ENCODE measurements at places on chromosomes 3 and 15.

GRCh38 chr3:123693584-123694190, 108.8 kb upstream of the HACD2 start:
- no peak for DNase-seq

- no peak for DNase-seq
Observed at GRCh38 chr3:117745516-117745915, 1035.9 kb downstream of the TUSC7 start.

DNA sequence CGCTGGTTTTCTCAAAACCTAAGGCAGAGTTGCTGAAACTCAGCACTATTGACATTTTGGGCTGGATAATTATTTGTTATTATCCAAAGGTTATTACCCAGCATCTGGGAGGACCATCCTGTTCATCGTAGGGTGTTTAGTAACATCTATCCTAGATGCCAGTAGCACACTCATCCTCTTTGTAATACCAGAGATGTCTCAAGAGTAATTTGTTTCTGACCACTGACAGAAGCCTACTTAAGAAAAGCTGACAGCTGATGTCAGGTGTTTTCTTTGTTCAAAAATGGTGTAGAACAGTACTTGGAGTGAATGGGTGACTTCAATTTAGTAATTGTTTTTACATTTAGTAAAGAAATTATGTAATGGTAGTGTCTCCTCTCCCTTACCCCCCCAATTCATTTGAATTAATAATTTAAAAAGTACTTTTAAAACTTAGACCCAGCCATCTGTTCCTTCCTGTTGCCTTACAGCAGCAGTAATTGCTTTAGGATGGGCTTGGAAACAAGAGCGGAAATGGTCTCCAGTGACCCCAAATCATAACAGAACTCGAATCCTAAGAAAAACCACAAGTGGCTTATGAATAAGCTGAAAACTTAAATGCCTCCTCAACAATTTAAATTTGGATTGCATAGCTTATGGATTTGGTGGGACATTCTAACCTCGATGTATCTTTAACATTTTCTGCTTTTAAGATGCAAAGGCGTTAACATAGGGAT, 105.4 kb downstream of the PTPRG start:
- DNase-seq = no peak

DNA sequence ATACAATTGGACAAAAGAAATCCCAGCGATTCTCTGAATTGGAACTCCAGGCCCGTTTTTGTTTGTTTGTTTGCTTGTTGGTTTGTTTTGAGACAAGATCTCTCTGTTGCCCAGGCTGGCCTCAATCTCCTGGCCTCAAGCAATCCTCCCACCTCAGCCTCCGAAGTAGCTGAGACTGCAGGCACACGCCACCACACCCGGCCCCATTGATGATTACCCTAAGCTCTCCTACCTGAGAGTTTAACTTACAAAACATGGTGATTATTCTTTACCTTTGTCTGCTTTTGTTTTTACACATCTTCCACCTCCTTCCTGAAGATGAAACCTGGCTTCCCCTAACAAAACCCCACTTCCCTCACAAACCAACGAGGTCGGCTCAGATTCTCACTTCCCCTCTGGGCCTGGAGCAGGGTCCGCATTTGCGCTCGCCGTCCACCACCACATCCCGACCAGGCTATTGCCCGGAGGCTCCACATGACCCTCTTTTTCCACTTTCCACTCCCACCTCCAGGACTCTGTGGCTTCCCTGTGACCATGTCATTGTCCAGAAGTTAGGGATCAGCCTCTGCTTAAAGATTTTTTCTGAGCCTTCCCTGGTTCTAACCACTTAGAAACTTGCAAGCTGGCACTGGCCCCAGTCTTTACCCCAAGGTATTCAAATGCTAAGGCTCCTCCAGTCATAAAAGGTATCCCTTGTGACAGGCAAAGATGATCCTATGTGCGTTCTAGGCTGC, 14.8 kb downstream of the KLHL6 start:
- no peak for DNase-seq

GRCh38 chr3:194548346-194549321, 61.8 kb upstream of the ATP13A3 start:
- DNase-seq = peak; percentile 31

DNA sequence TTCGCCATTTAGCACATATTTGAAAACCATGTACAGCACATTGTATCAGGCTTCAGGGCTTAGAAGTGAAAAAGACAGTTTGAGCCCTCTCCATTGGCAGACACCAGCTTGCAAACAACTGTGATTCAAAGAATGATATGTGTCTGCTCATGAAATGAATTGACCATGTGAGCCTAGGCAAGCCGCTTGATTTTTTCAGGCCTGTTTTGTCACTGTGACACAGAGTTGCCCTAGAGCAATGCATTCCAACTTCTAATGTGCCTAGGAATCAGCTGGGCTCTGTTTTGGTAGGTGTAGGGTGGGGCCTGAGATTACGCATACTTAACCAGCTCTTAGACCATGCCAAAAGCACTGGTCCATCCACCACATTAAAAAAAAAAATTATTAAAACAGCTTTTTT, 53.0 kb downstream of the ATP2C1 start:
- DNase-seq = no peak

DNA sequence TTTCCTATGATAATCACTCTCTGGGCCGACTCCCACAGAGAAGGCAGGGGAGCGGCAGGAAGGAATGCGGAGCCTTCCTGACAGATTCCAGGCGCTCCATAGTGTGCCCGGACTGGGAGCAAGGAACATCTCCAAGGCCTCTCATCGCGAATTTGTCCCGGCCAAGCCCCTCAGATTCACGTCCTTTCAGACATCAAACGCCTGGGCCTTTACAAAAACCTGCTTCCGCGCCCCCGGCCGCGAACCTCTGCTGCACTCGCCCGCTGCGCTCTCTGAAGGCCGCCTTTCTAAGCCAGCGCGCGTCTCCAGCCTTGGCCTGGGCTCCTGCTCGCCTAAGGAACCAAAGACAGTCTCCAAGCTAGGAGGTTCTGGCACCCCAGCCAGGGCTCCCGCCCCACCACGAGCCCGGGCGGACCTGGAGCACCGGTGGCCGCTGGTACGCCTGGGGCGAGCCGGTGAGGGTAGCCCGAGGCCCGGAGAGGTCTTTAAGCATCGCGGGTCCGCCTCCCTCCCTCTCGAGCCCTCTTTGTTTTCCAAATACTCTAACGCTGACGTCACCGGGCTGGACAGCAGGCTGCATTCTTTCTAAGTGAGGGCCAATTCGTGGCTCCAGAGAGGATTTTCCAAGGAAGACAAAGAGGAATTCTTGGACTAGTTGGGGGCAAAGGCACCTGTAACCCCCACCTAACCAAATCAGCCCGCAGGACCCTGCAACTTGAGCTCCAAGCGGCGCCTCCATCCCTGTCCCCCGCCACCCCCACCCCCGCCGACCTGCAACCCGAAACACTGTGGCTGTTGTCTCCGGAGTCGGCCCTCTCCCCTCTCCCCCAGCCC, 759 bp downstream of the AMOTL2 start:
- peak; percentile 97 for DNase-seq

DNA sequence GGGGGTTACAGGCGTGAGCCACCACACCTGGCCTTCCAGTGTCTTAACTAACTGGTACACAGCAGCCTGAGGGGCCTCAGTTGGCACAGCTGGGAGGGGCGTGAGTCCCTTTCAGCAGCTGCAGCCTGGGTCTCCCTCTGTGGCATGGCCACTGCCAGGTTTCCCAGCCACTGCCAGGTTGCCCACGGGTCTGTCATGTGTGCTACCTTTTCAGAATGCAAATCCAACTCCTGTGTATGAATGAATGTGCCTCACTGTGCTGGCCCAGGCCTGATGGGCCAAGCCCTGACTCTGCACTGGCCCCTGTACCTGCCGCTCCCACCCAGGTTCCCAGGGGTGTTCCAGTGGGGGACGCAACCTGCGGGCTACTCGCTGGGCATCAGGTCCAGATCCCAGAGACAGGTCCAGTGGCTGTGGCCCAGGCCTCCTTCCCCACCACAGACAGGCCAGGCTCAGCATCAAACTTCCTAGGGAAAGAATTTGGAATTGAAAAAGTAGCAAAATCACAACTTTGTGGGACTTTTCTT, 26.0 kb downstream of the WHAMM start:
- no peak for DNase-seq

GRCh38 chr3:18177271-18177670, 247.9 kb downstream of the SATB1 start:
- no peak for DNase-seq

DNA sequence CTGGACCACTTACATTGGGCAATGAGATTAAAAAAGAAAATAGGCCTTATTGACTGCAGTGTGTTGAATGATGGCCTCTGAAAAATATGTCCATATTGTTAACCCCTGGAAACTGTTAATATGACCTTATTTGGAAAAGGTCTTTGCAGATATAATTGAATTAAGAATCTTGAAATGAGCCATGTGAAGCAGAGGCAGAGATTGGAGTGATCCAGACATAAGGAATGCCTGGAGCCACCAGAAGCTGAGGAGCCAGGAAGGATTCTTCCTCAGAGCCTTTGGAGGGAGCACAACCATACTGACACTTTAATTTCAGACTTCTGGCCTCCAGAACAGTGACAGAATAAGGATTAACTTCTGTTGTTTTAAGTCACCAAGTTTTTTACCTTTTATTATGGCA, 510.4 kb upstream of the AGTR1 start:
- no peak for DNase-seq

DNA sequence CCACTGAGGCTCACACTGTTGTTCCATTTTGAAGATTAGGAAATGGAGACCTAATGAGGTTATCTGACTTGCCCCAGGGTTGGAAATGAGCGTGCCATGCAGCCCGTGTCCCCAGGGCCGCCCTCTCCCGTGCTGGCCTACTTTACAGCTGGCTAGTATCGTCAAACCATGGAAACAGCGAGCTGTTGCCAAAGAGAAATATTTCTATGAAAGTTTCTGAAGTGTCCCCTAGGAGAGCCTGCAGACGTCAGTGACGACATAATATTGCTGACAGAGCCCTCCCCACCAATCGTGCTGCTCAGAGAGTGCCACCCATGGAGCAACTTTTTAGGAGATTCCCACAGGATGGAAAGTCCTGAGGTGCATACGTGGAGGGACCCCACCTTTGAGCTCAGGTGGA, 11.2 kb upstream of the FAM174B start:
- no peak for DNase-seq

DNA sequence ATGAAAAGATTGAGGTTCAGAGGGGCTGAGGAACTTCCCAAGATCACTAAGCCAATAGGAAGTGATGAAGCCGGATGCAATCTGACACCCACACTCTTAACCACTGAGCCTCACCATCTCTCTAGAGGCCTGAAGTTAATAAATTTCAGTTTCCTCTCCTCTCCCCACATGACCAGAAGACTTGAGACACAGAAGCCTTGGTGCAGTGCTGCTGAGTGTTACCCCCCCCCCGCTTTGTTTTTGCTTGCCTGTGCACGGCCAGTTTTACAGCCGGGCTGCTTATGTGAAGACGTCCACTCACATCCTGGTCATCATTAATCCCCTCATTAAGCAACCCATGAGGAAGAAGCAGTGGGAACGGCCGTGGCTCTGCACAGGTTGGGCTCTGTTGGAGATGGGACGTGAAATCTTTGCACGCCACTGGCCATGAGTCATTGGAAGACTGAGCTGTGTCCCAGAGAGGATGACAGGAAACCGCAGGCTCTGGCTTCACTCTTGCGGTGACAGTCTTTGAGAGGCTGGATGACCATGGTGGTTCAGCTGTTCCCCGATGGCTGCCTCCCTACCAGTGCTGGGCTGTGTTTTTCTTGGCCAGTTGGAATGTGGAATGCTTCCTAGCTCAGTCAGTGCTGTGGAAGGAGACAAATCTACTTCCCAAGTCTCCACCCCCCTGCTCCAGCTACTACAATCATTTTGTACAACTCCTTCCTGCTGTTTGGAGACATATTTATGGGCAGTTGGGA, 232.6 kb upstream of the LRTM1 start:
- DNase-seq = peak; percentile 35

DNA sequence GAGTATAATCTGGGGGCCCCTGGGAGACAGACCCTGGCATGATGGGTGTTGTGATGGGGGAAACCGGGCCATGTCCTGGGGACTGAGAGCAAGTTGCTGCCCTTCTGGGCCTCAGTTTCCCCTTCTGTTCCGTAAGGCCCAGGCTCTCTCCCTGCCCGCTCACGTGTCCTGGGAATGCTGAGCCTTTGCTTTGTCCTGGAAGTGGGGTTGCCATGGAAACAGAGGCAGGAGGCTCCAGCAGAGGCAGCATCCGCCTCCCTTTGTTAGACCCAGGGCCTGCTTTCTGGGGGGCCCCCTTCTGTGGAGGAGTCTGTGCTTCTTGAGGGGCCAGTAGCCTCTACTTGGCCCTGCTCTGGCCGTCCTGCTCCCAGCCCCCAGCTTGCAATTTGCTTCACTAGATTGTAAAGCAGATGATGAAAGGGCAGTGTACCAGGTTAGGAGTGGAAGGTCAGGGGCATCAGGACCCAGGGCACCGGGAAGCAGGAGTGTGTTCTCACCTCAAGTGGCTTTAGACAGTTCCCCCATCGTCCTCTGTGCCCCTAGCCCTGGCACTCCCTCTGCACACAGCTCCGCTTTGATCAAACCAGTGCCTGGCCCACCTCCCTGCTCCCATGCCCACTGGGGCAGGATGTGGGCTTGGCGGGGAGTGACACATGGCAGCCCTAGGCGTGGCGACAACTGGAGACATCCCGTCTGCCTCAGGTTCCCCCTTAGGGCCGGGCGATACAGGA, 105.6 kb downstream of the FBLN2 start:
- no peak for DNase-seq

- DNase-seq = no peak
Observed at GRCh38 chr3:170021083-170021482, 16.7 kb upstream of the GPR160 start.

GRCh38 chr3:129030611-129031010, 29.5 kb downstream of the EFCC1 start:
- no peak for DNase-seq

DNA sequence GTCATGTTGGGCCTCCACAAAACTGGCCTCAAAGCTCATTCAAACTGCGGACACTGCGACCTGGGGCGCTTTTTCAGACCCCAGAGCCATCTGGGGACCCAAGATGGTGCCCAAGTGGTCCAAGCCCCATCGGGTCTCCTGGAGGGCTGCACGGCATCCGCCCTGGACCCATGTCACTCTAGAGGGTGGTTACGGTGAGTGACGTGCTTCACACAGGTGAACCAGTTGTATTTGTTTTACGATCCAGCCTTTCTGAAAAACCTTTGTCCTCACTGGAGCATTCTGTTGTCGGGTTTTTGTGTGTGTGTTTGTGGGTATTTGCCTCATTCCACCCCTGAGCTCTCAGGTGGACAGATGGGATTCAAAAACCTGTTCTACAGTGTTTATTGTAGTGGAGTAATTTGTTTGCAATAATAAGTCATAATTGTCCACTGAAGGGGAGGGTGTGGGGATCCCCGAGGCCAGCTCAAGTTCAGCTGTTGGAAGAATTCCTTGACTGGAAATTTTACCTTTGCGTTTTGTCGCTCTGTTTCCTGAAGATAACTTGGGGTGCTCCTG, 1.9 kb downstream of the SLC51A start:
- DNase-seq = no peak

DNA sequence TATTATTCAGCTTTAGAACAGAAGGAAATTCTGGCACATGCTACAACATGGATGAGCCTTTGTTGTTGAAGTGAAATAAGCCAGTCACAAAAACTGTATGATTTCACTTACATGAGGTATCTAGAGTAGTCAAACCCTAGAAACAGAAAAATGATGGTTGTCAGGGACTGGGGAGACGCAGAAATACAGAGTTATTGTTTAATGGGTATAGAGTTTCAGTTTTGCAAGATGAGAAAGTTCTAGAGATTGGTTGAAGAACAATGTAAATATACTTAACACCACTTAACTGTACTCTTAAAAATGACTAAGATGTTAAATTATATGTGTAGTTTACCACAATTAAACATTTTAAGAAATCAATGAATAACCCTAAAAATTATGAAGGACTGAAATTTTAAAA, 15.8 kb downstream of the SPTSSB start:
- no peak for DNase-seq

GRCh38 chr15:74594455-74594854, 21.2 kb upstream of the CLK3 start:
- no peak for DNase-seq

Data from right kidney (tissue), 9 donors.